SK-N-MC (cell line): ENCODE measurements at places on chromosomes 6 and 20.
A peak's percentile ranks its signal among the peaks of the same experiment; 100 is the strongest.

DNA sequence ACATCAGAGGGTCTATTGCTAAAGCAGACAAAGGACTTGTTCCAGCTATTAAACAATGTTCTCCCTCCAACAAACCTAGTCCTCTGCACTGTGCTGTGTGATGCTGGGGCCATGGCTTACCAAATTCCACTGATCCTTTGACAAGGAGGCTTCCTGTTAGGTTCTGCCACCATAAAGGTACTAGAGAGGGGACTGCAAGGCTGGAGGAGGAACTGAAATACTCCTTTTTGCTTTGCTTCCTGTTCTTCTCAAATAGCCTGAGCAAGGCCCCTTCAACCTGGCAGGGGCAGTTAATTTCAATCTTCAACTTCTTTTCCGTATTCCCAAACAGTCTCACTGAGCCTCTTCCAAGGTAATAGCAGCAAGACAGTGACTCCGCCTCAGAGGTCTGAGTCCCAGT, 286.4 kb upstream of the IRAK1BP1 start:
- no peak for DNase-seq

GRCh38 chr6:13307508-13307995, 20.8 kb downstream of the TBC1D7 start:
- no peak for DNase-seq

DNA sequence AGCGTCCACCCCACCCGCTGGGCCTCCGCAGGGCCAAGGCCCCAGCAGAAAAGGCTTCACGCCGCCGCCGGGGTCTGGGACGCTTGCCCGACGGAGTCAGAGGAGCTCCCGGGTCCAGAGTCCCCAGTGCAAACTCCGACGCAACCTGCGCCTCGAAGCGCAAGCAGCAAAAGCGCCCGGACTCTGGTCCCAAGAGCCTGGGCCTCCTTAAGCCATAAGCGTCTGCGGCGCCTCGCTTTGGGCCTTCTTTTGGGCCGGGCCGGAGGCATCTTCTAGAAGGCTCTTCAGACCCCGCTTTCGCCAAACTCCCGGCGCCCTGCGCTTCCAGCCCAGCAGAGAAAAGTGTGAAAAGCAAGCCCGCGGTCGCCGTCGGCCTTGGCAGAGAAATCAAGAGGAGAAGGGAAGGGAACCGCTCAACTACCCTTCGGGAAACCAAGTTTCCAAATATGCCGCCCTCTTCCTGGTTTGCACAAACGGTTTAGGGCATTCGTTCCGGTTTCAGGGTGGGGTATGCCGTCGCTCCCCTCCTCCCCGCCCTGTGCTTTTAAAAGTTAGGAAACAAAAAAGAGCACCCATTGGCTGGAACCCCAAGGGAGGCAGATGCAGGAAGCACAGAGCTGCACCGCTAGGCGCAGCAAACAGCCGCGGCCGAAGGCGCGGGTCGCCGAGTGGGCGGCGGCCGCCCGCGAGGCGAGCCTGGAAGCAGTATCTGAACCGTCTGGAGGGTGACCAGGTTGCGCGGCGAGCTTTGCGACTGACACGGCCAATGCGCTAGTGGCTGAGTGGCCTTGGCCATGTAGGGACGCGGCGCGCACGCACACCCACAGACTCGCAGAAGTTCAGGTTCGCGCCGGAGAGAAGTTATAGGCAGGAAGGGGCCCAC, 1.2 kb downstream of the TBX18 start:
- DNase-seq: peak; percentile 65

DNA sequence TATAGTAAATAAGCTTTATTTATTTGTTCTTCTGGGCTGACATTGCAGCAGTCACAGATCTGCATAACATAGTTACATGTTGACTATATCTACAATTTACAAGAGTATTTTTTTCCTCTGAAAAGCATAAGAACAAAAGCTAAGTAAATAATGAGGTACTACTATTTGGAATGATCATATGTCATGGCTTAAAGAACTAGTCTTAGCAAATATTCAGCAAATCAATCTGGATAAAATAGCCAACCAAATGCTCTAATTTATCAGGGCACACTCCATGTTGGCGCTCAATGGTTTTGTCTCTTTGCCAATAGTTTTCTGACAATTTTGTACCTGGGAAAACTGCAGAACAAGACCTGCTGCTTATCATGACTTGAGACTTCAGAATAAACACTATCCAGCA, 233.4 kb upstream of the RIN2 start:
- DNase-seq: no peak

DNA sequence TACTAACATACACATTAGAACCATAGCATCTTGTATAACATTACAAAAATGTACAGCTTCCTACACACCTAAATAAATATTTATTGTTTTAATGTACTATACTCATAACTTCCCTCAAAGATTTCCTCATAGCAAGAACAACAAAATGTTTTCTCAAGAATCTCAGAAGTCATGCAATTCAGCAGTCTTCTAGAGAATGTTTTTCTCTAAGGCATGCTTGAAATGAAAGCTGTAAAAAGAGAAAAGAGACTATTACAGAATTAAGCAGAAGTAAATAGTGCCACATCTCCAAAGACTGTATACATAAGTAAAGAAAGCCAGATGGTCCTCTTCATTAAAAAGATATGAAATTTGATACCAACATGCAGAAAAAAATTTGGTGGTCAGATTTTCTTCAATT, 672.2 kb downstream of the EPM2A start:
- DNase-seq: no peak

GRCh38 chr6:29967379-29968010, 25.2 kb downstream of the HLA-A start:
- no peak for DNase-seq

DNA sequence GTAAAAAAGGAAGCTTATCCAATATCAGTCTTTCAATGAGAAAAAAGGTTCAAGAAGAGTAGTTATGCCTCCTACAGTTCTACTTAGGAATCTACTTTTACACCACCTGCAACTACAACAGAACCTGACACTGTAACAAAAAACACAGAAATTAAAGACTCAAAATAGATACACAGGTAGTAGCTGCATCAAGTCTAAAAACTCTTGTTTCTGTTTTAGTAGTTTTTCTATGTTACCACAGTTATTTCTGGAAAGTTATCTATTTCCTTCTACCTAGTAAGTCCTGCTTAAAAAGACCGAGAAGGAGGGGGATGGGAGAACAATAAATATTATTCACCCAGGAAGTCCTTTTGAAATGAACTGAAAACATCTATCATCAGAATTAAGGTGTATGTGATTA, 52.5 kb downstream of the ATG5 start:
- no peak for DNase-seq

DNA sequence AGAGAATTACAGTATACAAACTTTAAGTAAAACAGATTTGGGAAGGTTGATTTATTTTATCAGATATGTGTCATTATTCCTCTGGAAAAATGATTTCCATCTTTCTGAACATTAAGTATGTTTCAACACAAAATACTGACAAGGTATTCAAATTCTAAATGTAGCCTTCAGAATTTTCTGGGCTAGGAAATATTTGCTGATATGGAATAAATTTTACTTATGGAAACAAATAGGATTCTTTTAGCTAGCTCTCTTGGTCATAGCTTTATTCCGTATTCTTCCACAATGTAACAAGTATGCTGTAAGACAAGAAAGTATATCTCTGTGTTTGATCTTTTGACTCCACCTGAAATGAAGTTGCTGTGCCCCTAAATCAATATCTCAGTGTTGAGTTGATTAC, 1125.2 kb upstream of the CITED2 start:
- no peak for DNase-seq

DNA sequence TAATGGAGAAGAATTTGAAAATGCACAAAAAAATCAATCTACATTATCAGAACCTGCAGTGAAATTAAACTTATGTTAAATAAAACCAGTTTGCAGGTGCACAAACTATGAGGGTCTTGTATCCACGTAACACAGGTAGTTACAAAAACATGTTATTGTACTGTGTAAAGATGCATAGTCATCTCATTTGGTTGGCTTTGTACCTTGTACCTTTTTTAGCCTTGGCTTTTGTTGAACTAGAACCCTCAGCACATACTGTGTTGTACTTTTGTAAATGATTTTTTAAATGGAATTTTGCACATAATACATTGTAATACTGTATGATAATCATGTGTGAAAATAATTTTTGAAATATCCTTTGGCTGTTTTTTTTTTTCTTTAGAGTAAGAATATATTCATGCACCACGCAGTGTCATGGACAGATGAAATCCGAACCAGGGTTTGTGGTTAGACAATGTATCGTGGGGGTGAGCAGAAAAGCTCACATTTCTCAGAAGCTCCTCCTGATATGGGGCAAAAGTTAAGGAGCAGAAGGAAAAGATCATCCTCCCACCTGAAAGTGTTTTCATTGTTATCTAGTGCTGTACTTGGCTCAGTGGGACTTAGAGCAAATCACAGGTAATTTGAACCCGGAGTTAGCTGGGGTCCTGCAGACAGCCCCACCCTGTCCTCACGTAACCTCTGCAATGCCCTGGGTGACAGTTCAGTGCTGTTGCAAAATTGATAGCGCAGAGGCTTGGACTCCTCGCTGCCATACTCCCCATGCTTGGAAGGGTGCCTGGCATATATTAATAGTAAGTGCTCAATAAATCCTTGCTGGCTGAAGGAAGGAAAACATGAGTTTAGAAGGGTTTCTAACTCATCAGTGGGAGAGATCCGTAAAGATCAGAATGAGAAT, 14.8 kb upstream of the NAA20 start:
- no peak for DNase-seq

DNA sequence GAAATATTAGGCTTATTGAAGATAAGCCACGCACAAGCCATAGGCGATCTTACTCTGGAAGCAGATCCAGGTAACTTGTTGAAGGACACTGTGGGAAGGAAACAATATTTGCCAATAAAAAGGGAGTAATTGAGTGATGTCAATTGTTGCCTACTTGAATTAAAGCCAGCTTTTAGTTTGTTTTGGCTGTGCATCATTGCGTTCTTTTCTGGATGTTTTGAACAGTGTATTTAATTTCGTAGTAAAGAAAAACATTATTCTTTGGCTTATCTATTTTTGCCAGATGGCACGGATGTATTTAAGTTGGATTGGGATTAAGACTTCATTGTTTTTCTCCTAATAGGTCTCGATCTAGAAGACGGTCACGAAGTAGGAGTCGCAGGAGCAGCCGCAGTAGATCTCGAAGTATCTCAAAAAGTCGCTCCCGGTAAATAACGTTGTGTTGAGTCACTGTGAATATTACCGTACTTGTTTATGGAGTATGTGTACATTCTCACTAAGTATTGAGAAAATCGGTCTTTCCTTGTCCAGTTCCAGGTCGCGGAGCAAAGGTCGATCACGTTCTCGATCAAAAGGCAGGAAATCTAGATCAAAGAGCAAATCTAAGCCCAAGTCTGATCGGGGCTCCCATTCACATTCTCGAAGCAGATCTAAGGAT, 2.6 kb downstream of the SRSF6 start:
- no peak for DNase-seq

DNA sequence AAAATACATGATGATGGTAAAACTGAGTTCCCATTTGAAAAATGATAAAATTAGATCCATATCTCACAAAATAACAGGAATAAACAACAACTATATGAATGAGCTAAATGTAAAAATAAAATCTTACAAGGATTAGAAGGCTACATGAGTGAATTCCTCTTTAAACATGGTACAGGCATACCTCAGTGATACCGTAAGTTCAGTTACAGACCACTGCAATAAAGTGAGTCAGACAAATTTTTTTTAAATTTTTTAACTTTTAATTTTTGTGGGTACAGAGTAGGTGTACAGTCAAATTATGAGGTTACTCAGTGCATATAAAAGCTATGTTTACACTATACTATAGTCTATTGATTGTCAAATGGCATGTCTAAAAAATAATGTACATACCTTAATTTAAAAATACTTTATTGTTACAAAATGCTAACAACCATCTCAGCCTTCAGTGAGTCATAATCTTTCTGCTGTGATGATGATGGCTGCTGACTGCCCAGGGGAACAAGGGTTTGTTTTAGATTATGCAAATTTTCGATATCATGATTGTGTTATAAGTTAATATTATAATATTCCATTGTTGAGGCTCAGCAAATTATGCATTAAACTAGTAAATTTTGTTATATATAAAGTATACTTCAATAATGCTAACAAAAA, 222.8 kb upstream of the RUNX2 start:
- no peak for DNase-seq

DNA sequence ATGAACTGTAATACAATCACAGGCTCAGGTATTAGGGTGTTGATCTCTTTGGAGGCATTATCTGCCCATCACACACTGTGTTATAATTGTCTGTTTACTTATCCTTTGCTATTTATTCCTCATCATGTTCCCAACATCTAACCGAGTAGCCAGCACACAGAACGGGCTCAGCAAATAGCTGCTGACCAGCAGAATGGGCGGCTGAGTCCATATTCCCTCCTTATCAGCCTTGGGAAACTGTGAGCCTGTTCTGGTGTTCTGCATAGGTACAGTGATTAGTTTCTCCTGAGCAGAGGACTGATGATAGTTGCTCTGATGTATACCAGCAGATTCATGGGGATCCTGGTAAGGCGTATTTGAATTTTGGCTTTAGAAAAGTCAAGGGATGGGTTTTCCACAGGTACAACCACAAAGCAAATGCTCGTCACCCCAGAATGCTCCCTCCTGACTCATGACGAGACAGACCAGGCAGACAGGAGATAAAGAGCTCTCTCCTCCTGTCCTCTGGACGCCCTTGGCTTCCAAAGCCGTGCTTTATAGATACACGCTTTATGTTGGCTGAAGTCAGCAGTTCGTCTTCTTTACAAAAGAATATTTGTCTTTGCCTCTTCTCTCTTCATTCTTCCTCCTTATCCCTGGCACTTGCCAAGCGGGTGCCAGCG, 166.7 kb downstream of the TTLL2 start:
- DNase-seq: no peak

DNA sequence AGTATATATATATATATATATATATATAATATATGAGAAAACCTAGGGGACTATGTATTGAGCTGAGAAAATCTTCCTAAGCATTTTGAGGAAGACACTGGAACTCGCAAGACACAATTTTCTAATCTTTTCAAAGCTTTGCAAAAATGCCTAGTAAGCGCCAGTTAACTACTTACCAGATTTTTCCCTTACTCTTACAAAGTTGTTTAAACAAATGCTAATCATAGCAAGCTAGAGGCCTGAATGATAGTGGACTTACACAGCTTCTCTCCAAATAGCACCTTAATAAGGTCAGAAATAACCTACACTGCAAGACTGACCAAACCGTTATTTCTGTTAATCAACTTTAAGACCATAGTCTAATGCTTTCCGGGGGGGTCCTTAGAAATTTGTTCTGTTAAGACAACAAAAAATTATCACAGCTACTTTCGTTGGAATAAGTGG, 56.1 kb upstream of the HFE start:
- DNase-seq: no peak

DNA sequence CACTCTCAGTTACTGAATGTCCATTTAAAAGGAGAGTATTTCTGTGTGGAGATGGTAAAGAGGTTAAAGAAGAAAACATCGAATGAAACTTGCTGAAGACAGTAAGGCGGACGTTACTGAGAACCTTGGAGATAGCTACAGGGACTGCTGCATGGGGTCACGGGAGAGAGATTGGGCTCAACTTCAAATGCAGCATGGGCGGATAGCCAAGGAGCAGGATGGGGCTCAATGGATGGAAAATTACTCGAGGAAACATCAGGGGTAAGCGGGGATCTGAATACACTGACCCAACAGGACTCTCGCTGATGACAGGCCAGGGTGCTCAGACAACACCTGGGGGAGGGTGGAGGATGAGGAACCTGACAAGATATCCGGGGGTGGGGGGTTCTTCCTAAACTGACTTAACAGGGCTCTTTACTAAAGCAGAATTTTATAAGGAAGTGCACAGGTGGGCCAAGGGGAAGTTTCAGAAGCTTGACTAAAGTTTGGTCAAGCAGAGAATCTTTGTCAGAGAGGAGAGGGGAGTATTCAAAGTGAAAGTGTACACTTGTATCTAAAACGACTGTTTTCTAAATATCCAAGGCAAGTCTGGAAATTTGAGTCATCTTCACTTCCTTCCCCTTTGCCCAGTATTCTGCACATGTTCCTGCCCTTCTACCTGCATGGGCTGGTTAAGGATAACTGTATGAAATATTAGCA, 22.8 kb downstream of the ECT2L start:
- DNase-seq: no peak
